ENCODE measurements at places on chromosomes 2 and 18.
A peak's percentile ranks its signal among the peaks of the same experiment; 100 is the strongest.

GRCh38 chr2:233082931-233083755, 23.0 kb downstream of the INPP5D start:
- no peak for DNase-seq

GRCh38 chr18:54444319-54444914, 86.7 kb downstream of the C18orf54 start:
- peak; percentile 74 for DNase-seq

DNA sequence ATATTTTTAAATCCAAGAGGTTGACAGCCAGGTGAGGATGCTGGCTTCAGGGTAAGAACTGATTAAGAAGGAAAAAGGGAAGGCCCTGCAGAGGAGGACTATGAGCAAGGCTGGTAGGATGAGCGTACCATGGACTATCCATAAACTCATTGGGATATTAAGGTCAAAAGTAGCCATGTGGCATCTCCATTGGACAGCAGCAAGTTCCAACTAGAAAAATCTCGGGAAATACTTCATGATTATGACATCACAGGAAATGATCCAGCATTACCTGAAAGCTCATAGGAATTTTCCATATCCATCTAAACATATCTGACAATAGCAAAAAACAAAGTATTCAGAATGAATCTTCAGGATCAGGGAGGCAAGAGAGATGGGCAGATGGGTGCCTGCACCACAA, 34.2 kb downstream of the TGFA start:
- DNase-seq, result no peak

GRCh38 chr2:161912154-161912553, 161.9 kb downstream of the DPP4 start:
- no peak for DNase-seq

DNA sequence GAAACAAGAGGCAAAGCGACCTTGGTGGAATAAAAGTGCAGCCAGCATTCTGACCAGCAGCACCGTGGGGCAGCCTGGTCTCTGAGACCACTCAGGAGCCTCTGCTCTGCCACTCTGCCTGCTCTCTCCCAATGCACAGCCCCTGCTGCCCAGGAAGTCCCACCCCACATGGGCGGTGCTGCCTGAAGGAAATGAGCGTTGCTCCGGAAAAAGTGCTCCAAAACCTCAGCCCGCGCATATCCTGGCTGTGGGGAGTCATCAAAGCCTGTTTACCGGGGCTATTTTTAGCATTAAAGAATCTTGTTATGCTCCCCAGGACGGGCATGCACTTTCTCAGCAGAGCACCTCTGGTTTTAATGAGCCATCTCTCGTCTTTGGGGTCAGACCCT, 54.5 kb downstream of the EPAS1 start:
- DNase-seq, result no peak

GRCh38 chr2:72423756-72424155, 276.1 kb upstream of the CYP26B1 start:
- no peak for DNase-seq

DNA sequence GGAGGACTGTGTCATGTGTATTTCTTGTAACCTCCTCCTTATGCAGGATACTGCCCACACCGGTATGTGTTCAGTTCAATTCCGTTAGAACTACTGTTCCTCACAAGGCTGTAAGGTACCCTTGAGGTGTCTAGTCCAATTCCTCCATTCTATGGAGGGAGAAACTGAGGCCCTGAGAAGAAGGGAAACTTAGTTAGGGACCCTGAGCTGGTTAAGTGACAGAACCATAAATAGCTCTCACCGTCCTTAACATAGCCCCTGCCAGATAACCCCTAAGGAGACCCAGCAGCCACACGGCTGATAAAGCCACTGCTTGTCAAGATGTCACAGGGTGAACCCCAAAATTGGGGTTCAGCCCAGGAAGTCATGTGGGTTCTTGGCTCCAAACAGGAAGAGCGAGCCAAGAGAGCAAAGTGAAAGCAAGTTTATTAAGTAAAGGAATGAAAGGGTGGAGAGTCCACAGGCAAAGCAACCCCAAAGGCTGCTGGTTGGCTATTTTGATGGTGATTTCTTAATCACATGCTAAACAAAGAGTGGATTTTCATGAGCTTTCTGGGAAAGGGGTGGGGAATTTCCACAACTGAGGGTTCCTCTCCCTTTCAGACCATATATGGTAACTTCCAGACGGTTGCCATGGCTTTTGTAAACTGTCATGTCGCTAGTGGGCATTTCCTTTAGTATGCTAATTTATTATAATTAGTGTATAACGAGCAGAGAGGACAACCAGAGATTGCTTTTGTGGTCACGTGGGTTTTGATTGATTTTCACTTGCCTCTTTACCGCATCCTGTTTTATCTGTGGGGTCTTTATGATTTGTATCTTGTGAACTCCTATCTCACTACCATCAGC, 83.4 kb upstream of the RTN4 start:
- DNase-seq, result peak; percentile 93

DNA sequence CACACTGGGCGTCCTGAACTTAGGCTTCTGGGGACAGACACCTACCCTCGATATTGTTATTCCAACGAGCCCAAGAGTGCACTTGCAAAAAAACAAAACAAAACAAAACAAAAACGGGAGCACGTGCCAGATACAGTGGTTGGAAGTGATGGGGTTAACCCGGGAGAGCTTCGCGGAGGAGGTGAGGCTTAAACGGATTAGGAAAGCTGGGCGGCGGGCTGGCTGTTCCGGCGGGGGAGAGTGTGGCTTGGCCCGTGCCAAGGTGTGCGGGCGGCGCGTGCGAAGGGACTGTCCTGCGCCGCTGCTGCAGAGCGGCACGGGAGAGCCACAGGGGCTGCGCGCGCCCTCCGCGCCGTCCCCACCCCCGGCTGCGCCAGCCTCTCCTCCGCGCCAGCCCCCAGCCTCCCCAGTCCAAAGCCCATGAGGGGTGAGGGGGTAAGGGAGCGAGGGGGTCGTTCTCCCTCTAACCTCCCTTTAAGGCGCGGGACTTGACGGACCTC, 1.5 kb upstream of the SLC30A3 start:
- DNase-seq, result no peak

All from fibroblast of pulmonary artery (primary cell).